ENCODE measurements at places on chromosomes 13 and 19.

DNA sequence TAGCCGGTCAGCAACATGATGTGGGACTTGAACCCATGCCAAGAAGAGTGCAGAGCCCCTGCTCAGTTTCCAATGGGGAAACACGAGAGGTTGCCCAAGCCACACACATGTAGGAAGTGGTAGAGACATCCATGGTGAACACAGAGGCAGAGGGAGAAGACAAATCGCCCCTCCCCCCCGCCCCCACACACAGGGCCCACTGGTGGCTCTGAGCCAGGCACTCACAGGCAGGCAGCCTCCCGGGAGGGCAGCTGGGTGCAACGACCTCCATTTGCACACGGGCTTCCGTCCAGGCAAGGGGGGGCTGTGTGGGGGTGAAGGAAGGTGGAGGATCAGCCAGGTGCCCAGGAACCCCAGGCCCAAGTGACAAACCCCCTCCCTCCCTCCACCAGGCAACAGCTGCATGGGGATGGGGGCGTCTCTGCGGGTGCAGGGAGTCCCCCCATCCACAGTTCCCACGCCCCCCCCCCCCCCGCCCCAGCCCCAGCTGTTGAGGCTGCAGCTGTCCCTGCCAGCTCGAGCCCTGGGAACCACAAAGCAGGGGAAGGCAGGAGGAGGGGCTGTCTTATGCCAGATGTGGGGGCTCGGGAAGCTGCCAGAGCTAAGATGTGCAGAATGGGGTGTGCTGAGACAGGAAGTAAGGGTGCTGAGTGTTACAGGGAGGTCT lies 3.4 kb downstream of the NOTCH3 start:
- DNase-seq: peak; percentile 87

DNA sequence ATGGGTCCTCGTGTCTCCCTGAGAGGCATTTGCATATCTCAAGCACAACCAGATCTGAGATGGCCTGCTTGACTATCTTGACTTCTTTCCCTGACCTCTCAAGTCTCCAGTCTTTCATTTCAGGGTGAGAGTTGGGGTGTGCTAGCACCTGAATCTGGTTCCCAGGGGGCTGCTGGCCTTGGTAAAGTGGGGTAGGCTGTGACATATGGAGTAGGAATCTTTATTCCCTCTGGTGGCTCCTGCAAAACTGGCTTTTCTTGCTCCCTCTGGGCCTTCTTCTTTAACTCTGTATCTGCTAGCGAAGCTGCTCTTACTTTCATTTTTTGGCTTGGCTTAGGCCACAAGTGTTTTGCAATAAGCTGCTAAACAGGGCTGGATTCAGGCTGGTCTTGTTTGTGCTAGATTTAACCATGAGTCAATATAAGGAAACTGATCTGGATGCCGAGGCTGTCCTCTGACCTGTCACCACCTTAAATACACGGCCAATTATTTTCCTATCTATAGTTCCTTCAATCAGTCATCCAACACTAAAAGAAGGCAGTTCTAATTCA lies 42.3 kb downstream of the ZNF493 start:
- no peak for DNase-seq

- no peak for DNase-seq
These were observed 5.9 kb upstream of the CCL25 start for GRCh38 chr19:8046569-8047165.

GRCh38 chr13:42751693-42752092 lies 29.7 kb upstream of the FAM216B start:
- DNase-seq: no peak

- DNase-seq: no peak
These were observed 6.0 kb downstream of the UBL3 start for GRCh38 chr13:29844441-29844840.

GRCh38 chr13:40432018-40432978 lies 234.1 kb downstream of the FOXO1 start:
- no peak for DNase-seq

GRCh38 chr13:90420683-90421082 lies 926.8 kb upstream of the MIR17HG start:
- DNase-seq: no peak

- DNase-seq: peak; percentile 38
These were observed 1.8 kb downstream of the MBNL2 start for GRCh38 chr13:97223711-97224541.

DNA sequence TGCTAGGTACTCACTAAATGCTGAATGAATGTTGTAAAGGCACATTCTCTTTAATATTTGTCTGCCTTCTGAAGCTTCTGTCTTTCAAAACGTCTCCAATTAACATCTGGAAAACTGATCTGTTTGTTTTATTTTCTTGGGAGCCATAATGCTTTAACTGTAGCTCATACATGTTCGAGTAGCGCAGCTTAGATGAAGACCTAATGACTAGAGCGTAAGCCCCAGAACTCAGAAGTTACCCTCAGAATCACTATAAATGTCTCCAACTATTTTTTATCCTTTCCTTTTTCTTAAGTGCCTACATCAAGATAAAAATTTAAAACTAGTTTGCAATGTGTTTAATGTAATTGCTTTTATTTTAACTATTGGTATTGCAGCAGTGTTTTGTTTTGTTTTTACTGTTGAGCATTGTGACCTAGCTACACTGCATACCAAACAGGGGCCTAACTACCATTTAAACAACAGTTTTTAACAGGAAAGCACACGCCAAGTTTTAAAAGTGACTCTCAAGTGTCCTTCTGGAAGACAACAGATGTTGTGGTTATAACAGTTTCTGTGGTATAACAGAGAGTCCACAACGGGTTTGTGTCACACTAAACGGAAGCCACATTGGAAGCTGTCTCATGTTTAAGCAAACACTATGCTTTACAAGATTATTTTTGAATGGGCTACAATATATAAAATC lies 42.0 kb downstream of the MRPL57 start:
- DNase-seq: no peak

- DNase-seq: no peak
These were observed 66.7 kb downstream of the KATNAL1 start for GRCh38 chr13:30240608-30241007.

DNA sequence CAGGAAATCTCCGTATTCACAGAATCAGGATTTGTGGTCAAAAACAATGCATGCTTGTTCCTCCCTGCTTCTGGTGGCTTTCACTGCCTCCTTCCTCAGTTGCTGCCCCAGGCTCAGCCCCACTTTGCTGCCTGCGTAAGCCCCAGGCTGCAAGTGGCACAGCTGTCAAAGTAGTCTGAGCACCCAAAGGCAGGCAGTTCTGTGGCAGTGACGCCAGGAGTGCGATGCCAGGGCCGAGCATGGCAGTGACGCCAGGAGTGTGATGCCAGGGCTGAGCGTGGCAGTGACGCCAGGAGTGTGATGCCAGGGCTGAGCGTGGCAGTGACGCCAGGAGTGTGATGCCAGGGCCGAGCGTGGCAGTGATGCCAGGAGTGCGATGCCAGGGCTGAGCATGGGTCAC lies 77.3 kb upstream of the GPR183 start:
- DNase-seq: no peak

- peak; percentile 69 for DNase-seq
These were observed 182.5 kb upstream of the OBI1 start for GRCh38 chr13:78841358-78841963.

DNA sequence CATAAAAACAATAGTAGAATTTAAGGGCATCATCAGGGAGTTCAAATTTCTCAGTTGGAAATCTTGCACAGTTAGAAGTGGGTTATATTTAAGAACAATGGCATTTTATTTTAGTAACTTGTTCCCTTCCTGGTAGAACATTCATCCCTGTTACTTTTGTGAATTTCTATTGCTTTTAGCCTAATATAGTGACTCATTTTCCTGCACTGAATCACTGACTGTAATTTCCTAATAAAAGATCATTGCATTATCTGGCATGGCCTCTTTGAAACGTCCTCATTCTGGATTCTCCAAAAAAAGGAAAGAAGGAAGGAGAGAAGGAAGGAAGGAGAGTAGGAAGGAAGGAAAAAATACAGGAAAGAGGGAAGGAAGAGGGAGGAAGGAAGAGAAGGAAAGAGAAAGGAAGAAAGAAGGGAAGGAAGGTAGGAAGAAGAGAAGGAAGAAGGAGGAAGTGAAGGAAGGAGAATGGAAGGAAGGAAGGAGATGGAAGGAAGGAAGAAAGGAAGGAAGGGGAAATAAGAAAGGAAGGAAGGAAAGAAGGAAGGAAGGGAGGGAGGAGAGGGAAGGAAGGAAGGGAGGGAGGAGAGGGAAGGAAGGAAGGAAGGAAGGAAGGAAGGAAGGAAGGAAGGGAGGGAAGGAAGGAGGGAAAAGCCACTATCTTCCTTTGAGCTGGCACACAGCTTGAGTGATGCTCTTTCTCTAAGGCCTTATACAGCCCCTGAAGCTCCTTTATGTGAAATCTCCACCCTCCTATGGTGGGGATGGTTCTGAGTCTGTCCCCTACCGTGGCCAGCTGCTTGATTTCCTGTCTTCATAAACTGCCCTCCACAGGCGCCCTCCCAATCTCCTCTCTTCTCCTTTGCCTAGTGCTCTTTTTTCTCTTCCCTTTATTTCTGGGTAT lies 29.8 kb upstream of the TM9SF2 start:
- no peak for DNase-seq

DNA sequence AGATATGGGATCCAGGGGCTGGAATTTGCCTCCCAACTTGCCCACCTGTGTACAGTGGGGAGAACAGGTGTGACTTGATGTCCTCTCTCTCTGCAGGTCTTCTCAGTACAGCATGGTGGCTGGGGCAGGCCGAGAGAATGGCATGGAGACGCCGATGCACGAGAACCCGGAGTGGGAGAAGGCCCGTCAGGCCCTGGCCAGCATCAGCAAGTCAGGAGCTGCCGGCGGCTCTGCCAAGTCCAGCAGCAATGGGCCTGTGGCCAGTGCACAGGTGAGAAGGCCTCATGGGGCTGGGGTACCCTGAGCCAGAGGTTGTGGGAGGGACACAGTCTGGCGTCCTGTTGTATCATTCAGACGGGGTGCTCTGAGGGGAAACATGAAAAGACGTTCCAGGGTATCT lies 3.0 kb downstream of the LENG8 start:
- DNase-seq: no peak

GRCh38 chr19:39341129-39341718 lies 997 bp upstream of the SAMD4B start:
- no peak for DNase-seq

DNA sequence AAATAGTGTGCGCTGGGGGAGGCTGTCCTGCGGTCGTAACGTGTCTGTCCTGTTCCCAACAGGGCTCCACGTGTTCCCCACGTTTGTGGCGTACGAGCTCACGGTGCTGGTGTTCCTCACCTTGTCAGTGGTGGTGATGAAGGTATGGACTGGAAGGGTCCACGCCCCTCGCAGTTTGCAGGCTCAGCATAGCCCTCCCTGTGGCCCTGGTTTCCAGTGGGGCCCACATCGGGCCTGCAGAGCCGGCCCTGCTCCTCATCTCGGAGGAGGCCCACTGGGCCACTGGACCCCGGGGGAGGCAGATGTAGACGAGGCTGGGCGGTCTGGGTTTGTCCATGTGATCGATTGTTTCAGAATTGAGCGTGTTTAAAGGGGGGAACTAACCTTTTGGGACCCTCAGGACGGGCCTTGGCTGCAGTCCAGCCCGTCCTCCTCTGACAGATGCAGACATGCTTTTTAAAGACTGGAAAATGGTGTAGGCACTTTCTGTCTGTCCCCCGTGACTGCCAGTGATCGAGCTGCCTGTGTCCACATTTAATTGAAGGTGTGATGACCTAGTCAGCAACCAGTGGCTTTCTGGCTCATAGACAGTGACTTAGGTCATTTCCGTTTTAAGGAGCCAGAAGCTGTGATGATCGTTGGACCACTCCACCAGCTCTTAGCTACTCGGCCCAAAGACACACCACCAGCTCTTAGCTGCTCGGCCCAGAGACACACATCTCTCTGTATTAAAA lies 37.1 kb upstream of the TFDP1 start:
- DNase-seq: no peak

GRCh38 chr13:101433895-101434294 lies 17.6 kb upstream of the NALCN start:
- no peak for DNase-seq

DNA sequence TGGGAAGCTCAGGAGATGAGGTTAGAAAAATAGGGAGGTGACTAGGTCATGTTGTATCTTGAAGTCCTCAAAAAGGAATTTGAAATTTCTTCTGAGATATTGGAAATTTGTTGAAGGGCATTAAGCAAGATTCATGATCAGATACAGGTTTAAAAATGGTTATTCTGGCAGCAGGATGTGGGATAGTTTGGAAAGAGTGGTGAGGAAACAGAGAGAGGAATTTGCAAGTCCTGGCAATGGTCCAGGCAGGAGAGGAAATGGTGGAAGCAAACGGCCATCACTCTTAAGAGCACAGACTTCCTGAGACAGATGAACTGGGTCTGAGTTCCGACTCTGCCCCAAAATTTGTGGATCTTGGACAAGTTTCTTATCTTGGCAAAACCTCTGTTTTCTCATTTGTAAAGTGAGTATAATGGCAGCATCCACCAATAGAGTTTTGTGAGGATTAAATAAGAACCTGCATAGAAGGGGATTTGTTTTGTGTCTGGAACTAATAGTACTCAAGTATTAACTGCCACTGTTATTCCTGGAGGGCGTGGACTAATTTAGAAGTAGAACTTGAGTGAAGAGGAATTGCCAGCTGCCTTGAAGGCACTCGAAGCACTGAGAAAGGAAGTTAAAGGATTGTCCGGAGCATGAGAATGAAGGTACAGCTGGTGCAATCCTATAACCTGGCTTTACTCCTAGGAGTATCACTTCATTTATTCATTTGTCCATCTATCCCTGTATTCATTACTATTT lies 99.6 kb downstream of the CCNA1 start:
- no peak for DNase-seq

GRCh38 chr19:41206456-41206855 lies 12.6 kb upstream of the AXL start:
- no peak for DNase-seq

- DNase-seq: no peak
These were observed 24.3 kb upstream of the POU2F2 start for GRCh38 chr19:42156571-42156970.

- no peak for DNase-seq
These were observed 18.6 kb upstream of the IRGC start for GRCh38 chr19:43697295-43697694.

DNA sequence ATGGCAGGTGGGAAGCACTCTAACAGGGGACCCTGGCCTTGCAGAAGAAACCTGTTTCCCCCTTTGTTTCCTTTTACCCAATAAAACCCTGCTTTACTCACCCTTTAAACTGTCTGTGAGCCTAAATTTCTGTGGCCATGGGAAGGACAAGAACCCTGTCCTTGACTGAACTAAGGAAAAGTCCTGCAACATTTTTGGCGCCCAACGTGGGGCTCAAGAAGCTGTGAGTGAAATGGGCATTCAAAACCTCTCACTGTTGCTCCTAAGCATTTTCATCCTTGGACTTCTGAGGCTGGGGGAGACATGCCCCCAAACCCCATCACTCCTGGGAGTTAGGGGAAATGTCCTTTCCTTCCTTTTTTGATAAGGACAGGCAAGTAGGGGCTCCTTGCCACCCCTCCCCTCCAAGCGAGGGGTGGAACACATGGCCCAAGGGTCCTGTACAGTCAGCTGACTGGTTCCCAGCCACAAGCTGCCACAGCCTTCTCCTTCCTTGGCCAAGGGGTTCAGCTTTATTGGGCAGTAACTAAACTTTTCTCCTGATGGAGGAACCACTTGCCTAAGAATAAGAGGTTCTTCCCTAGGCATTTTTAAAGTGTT lies 381.6 kb downstream of the KLF5 start:
- DNase-seq: no peak

Measured in NCI-H1105 treated with DMSO at 0.1 percent for 48 hours (cell line).